Stimulated activated CD4-positive, alpha-beta T cell treated with anti-CD3 and anti-CD28 coated beads, Interleukin-1b, Interleukin-23, amount 100 ng/mL, for 1 hour (primary cell): ENCODE measurements at places on chromosomes 12 and 14.

- no peak for DNase-seq
Observed at GRCh38 chr14:64059454-64060198, 206.8 kb downstream of the SYNE2 start.

GRCh38 chr12:124466216-124467128 is 100.9 kb downstream of the NCOR2 start:
- peak; percentile 58 for DNase-seq

GRCh38 chr14:68216957-68217356 is 397.4 kb downstream of the RAD51B start:
- DNase-seq: no peak

DNA sequence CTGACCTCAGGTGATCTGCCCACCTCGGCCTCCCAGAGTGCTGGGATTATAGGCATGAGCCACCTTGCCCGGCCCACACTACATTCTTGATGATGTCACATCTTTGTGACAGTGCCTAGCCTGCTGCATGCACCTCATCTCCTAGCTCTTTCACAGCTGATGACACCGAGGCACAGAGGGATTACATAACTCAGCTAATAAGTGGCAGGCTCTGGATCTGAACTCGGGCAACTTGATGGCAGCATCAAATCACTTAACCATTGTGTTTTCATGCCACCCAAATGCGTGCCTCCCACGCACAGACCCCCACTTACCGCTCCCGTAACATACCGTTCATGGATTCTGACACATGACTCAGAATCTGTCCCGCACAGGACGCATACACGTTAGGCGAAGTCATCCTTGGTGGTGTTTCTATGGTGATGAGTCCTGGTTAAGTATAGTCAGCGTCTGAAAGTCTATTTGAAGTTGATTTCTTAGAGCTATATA is 7.4 kb downstream of the TMEM120B start:
- DNase-seq: no peak

DNA sequence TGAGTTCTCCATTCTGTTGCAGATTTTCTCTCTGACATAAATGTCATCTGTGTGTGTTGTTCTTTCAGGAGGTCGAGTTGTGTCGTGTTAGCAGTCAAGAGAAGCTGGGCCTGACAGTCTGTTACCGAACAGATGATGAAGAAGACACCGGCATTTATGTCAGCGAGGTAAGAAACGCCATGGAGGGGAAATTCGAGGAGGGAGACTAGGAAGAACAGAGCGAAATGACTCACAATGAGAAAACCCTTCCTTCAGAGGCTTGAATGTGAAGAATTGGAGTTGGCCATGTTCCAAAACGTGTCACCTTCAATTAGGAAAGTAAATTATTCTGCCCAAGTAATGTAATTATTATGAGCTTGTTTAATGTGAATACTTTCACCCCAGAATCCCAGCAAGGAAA is 364.5 kb downstream of the PDZRN4 start:
- no peak for DNase-seq

- DNase-seq: no peak
Observed at GRCh38 chr14:61322799-61323290, 1.5 kb downstream of the PRKCH start.

GRCh38 chr12:67625004-67625403 is 23.5 kb upstream of the DYRK2 start:
- no peak for DNase-seq

- DNase-seq: no peak
Observed at GRCh38 chr12:48286665-48287064, 64.1 kb downstream of the ZNF641 start.

GRCh38 chr12:67662910-67663538 is 14.5 kb downstream of the DYRK2 start:
- no peak for DNase-seq

DNA sequence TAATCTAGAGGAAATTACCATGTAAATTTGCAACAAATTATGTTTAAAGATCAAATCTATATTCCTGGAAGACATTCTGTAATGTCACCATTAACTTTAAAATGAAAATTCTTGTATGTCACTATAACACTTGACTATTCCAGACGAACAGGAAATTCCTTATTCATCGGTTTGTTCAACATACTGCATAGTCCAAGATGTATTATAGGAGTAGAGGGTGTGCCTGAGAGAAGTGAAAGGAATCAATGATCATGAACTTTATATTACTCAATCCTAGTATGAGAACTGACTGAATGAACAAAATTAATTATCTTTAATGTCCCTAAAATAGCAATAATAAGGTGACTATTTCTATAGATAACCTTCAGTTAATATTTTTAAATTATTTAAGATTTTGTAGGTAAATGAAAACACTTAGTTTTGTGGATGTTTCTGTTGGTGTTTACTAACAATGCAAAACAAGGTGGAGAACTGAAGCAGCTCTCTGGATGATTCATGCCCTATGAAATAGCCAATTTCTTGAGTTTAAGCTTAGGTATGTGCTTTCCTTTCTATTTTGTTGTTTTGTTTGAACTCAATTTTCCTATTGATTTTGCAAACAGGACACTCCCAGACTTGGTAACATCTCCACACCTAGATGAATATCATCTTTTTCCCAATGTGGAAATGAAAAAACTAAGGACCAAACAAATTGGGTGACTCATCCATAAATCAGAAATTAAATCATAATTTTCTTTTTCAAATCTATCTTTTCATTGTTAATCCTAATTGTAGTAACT is 18.2 kb upstream of the ITPR2 start:
- DNase-seq: no peak

DNA sequence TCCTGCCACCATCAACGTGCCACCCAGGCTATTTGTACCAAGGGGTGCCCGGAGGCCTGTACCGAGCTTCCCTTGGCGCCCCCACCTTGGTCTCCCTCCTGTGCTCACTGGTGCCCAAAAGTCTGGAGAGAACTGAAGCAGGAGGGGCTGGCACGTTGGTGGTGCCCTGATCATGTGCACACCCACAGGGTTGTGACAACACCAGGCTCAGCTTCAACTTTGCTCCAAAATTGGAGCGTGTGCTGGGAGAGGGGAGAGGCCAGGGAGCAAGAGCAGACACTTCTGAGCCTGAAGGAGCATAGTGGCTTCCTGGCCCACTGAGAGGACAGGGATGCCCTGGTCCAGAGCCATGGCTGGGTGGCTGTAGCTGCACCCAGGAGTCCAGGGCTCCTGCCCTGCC is 13.0 kb upstream of the LPCAT3 start:
- DNase-seq: no peak

GRCh38 chr12:28331130-28331529 is 140.9 kb downstream of the CCDC91 start:
- DNase-seq: no peak

DNA sequence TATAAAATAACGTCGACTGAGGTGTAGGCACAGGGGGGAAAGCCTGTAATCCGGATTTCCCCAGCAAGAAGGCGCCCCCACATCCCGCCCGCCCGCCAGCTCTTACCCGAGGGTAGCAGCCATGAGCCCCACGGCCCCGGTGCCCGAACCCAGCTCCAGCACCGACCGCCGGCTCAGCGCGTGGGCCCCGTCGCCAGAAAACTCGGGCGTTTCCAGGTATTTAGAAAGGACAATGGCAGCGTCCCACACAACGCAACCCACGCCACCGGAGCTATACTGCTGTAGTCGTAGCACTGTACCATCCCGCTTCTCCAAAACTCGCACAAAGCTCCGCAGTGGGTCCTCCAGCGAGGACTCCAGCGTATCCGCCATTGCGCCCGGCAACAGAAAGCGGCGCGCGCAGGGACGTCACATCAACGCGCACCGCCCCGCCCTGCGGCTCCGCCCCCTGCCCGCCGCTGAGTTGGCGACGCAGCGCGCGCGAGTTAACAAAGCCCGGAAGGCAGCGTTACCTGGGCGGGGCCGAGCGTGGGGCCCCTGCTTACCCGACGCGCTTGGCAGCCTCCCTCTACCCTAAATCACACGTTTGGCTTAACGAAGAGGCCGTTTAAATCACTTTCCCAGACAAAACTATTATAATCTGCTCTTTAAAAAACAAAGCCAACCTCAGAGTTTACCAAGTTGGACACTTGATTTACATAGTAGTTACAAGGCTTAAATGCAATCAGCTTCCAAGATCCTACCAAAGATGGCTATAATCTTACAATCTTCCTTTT is at the start of gene VCPKMT:
Gene VCPKMT (minus strand): TSS at position 392 of the 776 bp plus-strand sequence. CDS start 20 bp downstream, at position 372.
- DNase-seq: peak; percentile 79

GRCh38 chr12:14878488-14878887 is 7.2 kb downstream of the MGP start:
- DNase-seq: no peak

GRCh38 chr12:59087077-59087673 is 166.9 kb upstream of the LRIG3 start:
- DNase-seq: no peak

GRCh38 chr12:39804898-39805297 is 185.3 kb upstream of the ABCD2 start:
- DNase-seq: no peak

DNA sequence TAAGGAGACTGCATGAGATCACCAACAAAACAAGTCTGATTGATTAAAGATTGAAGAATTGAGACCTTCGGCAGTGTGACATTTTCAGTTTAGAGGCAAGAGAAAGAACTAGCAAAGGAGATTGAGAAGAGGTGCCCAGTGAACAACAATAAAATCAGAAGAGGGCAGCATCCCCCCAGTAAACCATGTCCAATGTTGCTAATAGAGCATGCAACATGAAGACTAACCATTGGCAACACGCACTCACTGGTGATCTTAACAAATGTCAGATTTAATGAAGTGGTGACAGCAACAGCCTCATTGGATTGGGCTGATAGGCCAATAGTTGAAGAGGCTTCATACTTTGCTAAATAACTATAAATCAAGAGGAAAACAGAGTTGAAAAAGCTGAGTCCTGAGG is 20.7 kb upstream of the TAS2R14 start:
- no peak for DNase-seq

DNA sequence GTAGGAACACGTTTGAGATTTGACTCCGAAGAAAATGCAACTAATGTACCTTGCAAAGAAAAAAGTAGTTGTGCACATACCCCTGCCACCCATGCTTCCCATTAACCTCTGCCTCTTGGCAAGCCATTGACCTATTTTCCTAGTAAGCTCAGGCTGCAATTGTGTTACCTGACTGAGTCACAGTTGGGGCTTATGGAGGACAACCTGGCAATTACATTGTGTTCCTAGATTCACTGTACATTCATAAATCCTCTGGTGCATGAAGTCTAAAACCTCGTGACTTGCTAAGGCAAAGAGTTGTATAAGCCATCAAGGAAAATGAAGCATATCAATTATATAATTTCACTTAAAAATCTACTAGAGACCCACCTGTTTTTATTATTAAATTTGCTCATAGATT is 62.0 kb upstream of the DUSP6 start:
- DNase-seq: no peak

DNA sequence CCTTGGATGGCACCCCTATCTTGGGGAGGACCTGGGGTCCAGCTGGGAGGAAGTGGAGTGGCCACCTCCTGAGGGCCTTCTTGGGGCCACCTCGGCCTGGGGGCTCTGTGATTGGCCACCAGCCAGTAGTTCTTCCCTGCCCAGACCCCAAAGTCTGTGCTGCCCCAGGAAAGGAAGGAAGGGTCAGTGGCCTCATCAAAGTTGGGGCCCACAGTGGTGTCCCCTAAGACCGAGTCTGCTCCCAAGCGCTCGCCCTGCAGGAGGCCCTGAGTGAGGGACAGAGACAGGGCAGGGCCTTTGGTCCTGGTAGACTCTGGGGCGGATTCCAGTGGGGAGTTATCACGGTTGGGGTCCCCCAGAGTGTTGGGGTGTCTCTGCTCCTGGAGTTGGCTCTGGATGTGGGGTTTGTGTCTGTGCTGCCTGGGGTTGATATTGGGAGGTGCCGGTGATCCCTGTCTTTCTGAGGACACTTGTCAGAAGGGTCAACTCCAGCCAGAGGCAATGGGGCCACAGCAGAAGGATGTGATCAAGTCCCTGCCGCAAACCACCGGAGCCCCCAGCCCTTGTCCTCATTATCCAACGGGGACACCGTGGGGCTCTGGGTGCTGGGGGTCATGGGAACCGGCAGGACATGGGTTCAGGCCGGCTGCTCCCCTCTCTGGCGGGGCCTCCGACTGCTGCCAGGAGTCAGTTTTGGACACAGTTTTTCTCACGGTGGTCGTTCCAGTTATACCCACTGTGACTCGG is 364.3 kb downstream of the TMEM121 start:
- no peak for DNase-seq

DNA sequence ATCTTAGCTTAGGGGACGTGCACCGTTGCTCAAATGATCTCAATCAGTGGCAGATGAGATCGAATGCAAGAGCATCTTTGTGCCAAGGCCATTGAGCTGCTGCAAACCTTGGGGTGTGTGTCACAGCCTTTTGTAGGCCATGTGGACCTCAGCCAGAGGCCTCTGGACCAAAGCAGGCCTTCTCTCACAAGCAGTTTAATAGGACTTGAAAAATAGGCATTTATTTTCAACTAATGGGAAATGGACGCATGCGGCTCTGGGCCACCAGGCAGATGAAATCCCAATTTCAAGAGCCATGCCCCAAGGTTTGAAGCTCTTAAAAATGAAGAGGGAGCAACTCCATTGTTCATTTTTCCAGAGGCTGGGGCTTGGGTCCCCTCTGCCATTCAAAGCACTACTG is 87.3 kb downstream of the TTC7B start:
- no peak for DNase-seq

GRCh38 chr14:81221579-81222102 is 882 bp upstream of the GTF2A1 start:
- no peak for DNase-seq

DNA sequence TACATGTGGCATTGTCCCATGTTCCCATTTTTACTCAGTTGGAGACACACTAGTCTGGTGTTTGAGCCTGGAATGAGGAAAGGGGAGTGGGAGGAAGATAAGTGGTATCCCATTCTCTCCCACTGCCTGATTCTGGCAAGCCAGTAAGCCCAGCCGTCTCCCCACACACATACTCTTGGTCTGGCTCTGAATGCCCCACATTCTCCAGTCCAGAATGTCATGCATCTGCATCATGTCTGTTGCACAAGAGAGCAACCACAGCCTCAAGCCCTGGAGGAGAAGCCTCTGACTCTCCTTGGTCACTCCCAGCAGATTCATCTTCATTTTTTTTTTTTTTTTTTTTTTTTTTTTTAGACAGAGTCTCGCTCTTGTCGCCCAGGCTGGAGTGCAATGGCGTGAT is 48.0 kb downstream of the DRAM1 start:
- no peak for DNase-seq

- DNase-seq: no peak
Observed at GRCh38 chr12:90917431-90917830, 37.5 kb downstream of the CCER1 start.

DNA sequence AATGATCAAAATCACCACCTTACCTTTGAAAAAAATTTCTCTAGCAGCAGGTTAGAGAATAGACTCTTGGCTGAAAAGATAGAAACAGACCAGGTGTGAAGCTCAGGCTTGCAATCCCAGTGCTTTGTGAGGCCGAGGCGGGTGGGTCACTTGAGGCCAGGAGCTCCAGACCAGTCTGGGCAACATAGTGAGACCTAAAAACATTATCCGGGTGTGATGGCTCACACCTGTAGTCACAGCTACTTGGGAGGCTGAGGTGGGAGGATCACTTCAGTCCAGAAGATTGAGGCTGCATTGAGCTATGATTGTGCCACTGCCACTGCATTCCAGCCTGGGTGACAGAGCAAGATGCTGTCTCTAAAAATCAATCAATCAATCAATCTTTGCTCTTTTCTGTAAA is 105.3 kb upstream of the TBX3 start:
- DNase-seq: no peak
